ENCODE measurements at places on chromosomes 6 and 20. TPM values are rescaled to one million over a fixed set of nuclear protein-coding genes. Genes with fewer than 3 reads are reported as not detected.
A peak's percentile ranks its signal among the peaks of the same experiment; 100 is the strongest.

The APOBEC2 gene
- not detected for total RNA-seq

The SIGLEC1 gene
- total RNA-seq, result not detected

The UBE2V1 gene
- 136 TPM for total RNA-seq

The COL12A1 gene
- 106 TPM for total RNA-seq

The ABHD12 gene
- 98.1 TPM for total RNA-seq

The KCNK17 gene
- total RNA-seq, result not detected

The PTK6 gene
- 0.18 TPM for total RNA-seq

DNA sequence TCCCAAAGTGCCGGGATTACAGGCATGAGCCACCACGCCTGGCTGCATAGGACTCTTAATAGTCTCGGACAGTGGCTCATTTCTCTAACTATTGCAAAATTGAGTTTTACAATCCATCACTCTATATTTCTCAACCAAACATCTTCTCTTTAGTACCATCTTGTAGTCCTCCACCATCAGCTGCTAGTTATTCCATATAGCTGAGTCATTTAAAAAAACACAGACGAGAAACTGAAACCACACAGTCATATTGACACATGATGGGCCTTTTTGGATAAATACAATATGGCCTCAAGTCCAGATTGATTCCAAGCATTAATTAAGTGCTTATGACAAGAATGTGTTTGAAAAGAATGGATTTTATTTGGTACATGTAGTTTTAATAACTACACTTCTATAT is 599.1 kb downstream of the MEI4 start:
- H3K4me1 ChIP-seq, result no peaks in the 10 kb centered on the region
- H3K27ac ChIP-seq, result no peak overlapping the region
- DNase-seq, result no peak
- no peaks in the 10 kb centered on the region for H3K36me3 ChIP-seq
- H3K27me3 ChIP-seq, result no peaks in the 10 kb centered on the region

GRCh38 chr6:2754911-2755310 is 4.2 kb upstream of the MYLK4 start:
- no peak overlapping the region for H3K4me3 ChIP-seq
- DNase-seq, result no peak
- H3K4me1 ChIP-seq, result no peaks in the 10 kb centered on the region
- no peak overlapping the region for H3K27ac ChIP-seq
- peaks cover 3% of the 10 kb centered on the region for H3K27me3 ChIP-seq
- H3K36me3 ChIP-seq, result no peaks in the 10 kb centered on the region

- no peak overlapping the region for H3K27ac ChIP-seq
- H3K36me3 ChIP-seq, result no peaks in the 10 kb centered on the region
- H3K4me3 ChIP-seq, result no peak overlapping the region
- no peaks in the 10 kb centered on the region for H3K27me3 ChIP-seq
- H3K4me1 ChIP-seq, result peaks cover 21% of the 10 kb centered on the region
Measured at GRCh38 chr20:25546048-25546447, 39.3 kb downstream of the NINL start.

DNA sequence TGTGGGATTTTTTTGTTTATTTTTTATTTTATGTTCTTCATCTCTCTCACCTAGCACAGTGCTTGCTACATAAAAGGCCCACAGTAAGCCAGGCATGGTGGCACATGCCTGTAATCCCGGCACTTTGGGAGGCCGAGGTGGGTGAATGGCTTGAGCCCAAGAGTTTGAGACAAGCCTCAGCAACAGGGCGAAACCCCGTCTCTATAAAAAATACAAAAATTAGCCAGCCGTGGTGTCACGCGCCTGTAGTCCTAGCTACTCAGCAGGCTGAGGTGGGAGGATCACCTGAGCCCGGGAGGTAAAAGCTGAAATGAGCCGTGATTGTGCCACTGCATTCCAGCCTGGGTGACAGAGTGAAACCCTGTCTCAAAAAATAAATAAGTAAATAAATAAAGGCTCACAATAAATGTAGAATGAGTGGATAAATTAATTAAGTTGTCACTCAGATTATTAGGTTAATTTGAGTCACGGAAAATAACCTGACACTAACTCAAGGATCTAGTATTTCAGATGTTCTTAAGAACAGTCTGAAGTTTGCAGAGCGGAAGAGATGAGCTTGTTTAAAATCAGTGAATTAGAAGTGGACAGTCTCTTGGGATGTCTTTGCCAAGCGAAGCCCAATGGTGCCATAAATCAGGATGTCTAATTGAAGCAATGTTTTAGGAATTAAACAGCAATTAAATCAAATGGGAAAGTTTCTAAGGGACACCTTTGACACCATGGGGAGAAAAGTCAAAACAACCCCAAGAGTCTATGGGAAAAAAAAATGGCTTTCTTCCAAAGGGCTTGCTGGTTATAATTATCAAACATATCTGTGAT is 214.4 kb downstream of the ZNF217 start:
- H3K36me3 ChIP-seq, result no peaks in the 10 kb centered on the region
- H3K27me3 ChIP-seq, result no peaks in the 10 kb centered on the region
- DNase-seq, result no peak

- H3K36me3 ChIP-seq, result no peaks in the 10 kb centered on the region
- no peak overlapping the region for H3K27ac ChIP-seq
- DNase-seq, result peak; percentile 36
- peaks cover 82% of the 10 kb centered on the region for H3K27me3 ChIP-seq
- peaks cover 6% of the 10 kb centered on the region for H3K4me1 ChIP-seq
Measured at GRCh38 chr6:1624851-1625781, 15.4 kb downstream of the FOXC1 start.

- peaks cover 7% of the 10 kb centered on the region for H3K4me1 ChIP-seq
- H3K27me3 ChIP-seq, result no peaks in the 10 kb centered on the region
- no peak overlapping the region for H3K4me3 ChIP-seq
- H3K27ac ChIP-seq, result no peak overlapping the region
- no peak for DNase-seq
Measured at GRCh38 chr6:151142676-151143075, 97.1 kb upstream of the AKAP12 start.

DNA sequence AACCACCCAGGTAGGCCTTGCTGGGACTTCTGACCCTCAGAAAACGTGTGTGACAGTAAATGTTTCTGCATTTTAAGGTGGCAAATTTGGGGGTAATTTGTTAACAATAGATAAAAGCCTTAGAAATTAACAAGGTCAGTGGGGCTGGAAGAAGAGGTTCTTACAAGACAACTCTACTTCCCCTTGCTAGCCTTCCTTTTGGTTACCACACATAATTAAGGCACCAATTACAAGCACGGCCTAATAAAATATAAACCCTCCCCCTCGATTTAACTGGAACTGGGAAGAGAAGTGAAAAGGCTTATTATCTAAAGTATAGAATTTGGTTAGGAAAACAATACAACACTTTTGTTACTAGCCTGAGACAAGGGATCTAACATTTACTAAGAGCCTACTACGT is 38.8 kb downstream of the ELOVL5 start:
- H3K27ac ChIP-seq, result no peak overlapping the region
- H3K4me1 ChIP-seq, result peaks cover 10% of the 10 kb centered on the region
- H3K27me3 ChIP-seq, result no peaks in the 10 kb centered on the region
- DNase-seq, result no peak
- no peaks in the 10 kb centered on the region for H3K36me3 ChIP-seq
- H3K4me3 ChIP-seq, result no peak overlapping the region

- H3K27me3 ChIP-seq, result no peaks in the 10 kb centered on the region
- DNase-seq, result no peak
- H3K4me1 ChIP-seq, result peaks cover 14% of the 10 kb centered on the region
- peak overlapping the region; percentile 56 for H3K27ac ChIP-seq
Measured at GRCh38 chr6:73703466-73703865, 7.5 kb downstream of the CD109 start.

DNA sequence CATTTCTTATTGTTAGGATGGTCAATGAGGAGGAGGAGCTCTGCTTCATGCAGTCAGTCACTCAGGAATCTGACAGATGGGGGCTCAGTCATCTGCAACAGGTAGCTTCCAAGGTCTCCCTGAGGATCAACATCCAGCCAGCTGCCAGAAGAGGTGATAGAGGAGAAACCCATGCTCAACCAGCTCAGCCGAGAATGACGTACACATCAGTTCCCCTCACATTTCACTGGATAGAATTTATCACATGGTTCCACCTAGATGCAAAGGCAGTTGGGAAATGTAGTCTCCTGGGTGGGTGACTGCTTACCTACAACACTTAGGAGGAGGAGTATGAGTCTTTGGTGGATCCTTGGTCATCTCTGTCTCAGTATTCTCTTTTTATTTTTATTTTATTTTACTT is 144.5 kb downstream of the CEBPB start:
- H3K4me3 ChIP-seq, result no peak overlapping the region
- H3K27me3 ChIP-seq, result no peaks in the 10 kb centered on the region
- H3K36me3 ChIP-seq, result no peaks in the 10 kb centered on the region
- H3K27ac ChIP-seq, result no peak overlapping the region
- peak; percentile 42 for DNase-seq
- H3K4me1 ChIP-seq, result peaks cover 27% of the 10 kb centered on the region

- DNase-seq, result no peak
- no peaks in the 10 kb centered on the region for H3K36me3 ChIP-seq
- H3K4me1 ChIP-seq, result peaks cover 3% of the 10 kb centered on the region
Measured at GRCh38 chr6:106273087-106273486, 52.5 kb downstream of the ATG5 start.

DNA sequence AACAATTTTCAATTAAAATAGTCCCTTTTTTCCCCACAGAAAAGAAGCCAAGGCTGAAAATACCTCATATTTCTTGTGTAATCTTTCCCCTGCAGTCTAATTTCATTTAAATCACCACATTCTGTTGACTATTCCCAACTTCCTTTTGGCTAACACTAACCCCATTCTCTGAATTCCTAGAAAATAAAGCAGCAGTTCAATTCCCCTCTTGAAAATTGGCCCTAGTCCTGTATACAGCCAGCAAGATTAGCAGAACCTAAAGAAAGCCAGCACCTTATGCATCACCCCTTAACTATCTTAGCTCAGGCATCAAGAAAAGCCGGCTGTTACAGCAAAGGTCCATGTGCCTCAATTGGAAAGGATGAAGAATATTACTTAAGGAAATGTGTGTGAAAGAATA is 69.7 kb downstream of the MDN1 start:
- no peak overlapping the region for H3K27ac ChIP-seq
- peaks cover 45% of the 10 kb centered on the region for H3K36me3 ChIP-seq
- H3K4me1 ChIP-seq, result no peaks in the 10 kb centered on the region
- H3K27me3 ChIP-seq, result no peaks in the 10 kb centered on the region

- no peak for DNase-seq
- no peak overlapping the region for H3K4me3 ChIP-seq
Measured at GRCh38 chr20:23873370-23874015, 6.1 kb downstream of the CST5 start.

GRCh38 chr20:37564388-37565133 is 36.9 kb upstream of the BLCAP start:
- no peaks in the 10 kb centered on the region for H3K36me3 ChIP-seq
- no peaks in the 10 kb centered on the region for H3K4me1 ChIP-seq
- no peak overlapping the region for H3K27ac ChIP-seq
- H3K27me3 ChIP-seq, result peaks cover 40% of the 10 kb centered on the region
- DNase-seq, result no peak

- H3K4me3 ChIP-seq, result no peak overlapping the region
- H3K27ac ChIP-seq, result no peak overlapping the region
- no peaks in the 10 kb centered on the region for H3K27me3 ChIP-seq
- peak; percentile 28 for DNase-seq
Measured at GRCh38 chr6:128124713-128125112, 223.9 kb upstream of the THEMIS start.

- H3K4me1 ChIP-seq, result no peaks in the 10 kb centered on the region
- H3K27ac ChIP-seq, result no peak overlapping the region
- peaks cover 2% of the 10 kb centered on the region for H3K27me3 ChIP-seq
- peak; percentile 86 for DNase-seq
- H3K36me3 ChIP-seq, result no peaks in the 10 kb centered on the region
Measured at GRCh38 chr6:75386050-75386770, 101.6 kb upstream of the TMEM30A start.

- peaks cover 2% of the 10 kb centered on the region for H3K36me3 ChIP-seq
- H3K4me3 ChIP-seq, result no peak overlapping the region
- H3K27ac ChIP-seq, result no peak overlapping the region
- H3K27me3 ChIP-seq, result no peaks in the 10 kb centered on the region
Measured at GRCh38 chr20:416950-417800, 9.1 kb downstream of the RBCK1 start.

DNA sequence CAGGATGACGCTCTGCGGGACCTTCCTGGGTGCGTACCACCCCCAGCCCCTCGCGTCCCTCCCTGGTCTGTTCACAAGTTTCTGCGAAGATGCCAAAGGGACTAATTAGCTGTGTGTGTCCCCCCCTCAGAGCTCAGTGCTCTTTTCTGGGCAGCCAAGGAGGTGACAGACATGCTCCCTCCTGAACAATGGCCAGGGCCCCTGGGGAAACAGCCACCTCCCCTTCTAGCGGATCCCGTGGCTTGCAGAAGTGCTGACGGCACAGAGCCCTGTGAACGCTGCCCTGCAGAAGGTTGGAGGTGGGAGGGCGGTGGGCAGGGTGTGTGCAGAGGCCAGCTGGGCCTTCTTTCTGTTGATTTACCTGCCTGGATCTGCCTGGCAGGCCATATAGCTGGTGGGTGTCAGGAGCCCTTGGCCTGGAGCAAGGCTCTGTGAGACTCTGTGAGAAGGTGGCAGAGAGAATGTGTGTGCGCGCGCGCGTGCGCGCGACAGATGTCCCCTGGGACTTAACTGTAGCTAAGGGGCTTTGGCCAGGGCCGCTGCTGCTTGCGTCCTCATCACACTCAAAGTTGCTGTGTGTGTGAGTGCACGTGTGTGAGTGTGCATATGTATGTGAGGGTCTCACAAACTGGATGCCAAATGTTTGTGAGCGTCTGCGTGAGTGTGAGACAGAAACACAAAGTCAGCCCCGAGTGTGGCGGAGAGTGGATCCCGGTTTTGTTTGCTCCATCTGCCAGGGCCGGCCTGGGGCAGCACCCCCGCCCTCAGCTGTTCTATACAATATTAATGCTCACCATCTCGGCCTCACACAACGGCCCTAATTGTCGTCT is 3.5 kb upstream of the MYT1 start:
- no peaks in the 10 kb centered on the region for H3K36me3 ChIP-seq
- DNase-seq, result no peak
- no peaks in the 10 kb centered on the region for H3K4me1 ChIP-seq
- no peak overlapping the region for H3K4me3 ChIP-seq

DNA sequence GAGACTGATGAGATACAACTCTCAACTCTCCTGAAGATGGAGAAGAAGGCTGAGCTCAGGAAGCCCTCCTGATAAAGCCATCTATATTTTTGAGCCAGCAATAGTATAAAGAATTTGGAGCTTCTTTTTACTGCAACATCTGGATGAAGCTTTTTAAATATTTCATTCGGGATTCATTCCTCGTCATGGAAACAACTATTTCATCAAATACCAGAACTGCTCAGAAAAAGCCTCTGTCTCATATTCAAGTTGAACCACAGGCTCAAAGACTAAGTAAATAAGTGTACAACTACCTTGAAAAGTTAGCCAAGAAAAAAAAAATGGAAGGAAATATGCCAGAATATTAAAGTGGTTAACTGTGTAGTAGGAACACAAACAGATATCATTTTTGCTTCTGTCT is 37.8 kb downstream of the PTPRT start:
- no peak overlapping the region for H3K27ac ChIP-seq
- no peak for DNase-seq
- H3K36me3 ChIP-seq, result no peaks in the 10 kb centered on the region
- no peak overlapping the region for H3K4me3 ChIP-seq
- no peaks in the 10 kb centered on the region for H3K27me3 ChIP-seq

DNA sequence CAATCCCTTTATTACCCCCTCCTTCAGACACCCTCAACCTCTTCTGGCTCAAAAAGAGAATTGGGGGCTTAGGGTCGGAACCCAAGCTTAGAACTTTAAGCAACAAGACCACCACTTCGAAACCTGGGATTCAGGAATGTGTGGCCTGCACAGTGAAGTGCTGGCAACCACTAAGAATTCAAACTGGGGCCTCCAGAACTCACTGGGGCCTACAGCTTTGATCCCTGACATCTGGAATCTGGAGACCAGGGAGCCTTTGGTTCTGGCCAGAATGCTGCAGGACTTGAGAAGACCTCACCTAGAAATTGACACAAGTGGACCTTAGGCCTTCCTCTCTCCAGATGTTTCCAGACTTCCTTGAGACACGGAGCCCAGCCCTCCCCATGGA is 2.2 kb downstream of the TNF start:
- H3K27ac ChIP-seq, result no peak overlapping the region
- no peak for DNase-seq
- no peaks in the 10 kb centered on the region for H3K36me3 ChIP-seq
- H3K4me1 ChIP-seq, result peaks cover 11% of the 10 kb centered on the region
- H3K27me3 ChIP-seq, result peaks cover 3% of the 10 kb centered on the region
